ENCODE measurements at places on chromosomes 7 and 10.

- DNase-seq: no peak
Observed at GRCh38 chr7:132350741-132351140, 225.5 kb downstream of the PLXNA4 start.

DNA sequence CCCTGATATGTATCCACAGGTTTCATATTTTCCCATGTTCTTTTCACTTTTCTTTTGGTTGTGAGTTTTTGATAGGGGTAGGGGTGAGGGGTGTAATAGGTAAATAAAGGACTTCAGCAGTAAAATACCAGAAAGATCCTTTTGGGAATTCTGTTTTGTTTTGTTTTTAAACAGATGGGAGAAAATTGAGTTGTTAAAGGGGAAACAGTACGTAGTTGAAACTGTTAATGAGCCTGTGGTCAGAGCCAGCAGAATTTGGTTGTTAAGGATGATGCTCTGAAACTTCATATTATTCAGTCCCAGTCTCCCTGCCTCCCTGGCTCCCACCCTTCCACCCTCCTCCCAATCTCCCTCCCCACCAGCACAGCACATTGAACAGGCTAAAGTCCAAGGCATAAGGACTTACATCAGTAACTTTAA is 195.9 kb downstream of the CREB5 start:
- no peak for DNase-seq

- DNase-seq: no peak
Observed at GRCh38 chr7:98470485-98471240, 69.8 kb upstream of the BAIAP2L1 start.

- no peak for DNase-seq
Observed at GRCh38 chr10:63421591-63421990, 44.2 kb downstream of the JMJD1C start.

DNA sequence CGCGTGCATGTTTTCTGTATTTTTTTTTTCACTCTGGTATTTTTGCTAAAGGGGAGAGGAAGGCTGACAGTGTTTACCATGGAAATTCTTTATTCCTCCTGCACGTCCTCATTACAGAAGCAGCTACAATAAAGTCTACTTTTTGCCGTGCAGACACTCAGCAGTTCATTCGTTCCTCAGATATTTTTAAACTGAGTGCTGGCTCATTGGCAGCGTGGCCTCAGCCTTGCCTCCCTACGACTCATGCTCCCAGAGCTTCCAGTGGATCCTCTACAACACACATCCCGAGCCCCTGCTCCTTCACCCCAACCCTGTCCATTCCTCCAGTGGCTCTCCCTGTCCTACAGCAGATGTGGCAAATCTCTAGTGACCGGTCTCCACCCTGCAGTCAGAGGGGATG is 239.2 kb upstream of the ZMIZ1 start:
- DNase-seq: no peak

DNA sequence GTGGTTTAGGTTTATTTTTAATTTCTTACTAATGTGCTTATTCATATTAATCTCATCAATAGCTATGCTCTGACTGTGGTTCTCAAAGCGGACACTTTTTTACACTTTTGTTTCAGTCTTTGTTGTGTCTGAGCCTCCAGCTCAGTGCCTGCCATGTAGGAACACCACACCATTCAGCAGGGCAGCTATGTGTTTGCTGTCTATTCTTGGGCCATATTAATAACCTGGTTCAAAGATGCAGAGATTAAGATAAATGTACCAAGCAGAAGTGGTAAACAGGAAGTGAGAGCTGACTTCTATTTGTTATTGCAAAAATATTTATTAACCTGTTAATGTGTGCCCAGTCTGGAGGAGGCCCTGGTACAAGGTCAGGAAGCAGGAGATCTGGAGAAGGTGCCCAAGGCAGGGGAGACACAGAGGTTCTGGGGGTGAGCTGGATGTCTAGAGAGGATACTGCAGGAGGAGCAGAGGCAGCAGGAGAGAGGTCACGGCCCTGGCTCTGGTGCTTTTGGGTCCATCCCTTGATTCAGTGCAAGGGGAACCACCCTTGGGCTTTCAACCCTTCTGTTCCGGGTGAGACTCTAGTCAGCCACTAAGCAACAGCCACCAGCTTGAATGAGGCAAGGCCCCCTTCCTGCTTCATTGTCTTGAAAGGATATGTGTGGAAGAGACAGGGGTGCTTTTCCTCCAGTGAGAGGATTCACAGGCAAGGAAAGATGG is 1.9 kb downstream of the TBXAS1 start:
- DNase-seq: no peak

DNA sequence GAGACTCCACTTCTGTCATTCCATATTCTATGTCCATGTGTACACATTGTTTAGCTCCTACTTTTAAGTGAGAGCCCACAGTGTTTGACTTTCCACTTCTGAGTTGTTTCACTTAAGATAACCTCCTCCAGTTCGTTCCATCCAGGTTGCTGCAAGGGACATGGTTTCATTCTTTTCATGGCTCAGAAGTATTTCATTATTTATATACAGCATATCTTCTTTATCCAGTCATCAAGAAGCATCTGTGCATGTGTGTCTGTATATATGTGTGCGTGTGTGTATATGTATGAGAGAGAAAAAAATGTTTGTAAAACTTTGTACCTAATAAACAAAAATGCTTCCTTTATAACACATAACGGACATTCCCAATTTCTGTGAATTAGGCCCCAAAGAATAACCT is 6.2 kb downstream of the SEC61A2 start:
- no peak for DNase-seq

DNA sequence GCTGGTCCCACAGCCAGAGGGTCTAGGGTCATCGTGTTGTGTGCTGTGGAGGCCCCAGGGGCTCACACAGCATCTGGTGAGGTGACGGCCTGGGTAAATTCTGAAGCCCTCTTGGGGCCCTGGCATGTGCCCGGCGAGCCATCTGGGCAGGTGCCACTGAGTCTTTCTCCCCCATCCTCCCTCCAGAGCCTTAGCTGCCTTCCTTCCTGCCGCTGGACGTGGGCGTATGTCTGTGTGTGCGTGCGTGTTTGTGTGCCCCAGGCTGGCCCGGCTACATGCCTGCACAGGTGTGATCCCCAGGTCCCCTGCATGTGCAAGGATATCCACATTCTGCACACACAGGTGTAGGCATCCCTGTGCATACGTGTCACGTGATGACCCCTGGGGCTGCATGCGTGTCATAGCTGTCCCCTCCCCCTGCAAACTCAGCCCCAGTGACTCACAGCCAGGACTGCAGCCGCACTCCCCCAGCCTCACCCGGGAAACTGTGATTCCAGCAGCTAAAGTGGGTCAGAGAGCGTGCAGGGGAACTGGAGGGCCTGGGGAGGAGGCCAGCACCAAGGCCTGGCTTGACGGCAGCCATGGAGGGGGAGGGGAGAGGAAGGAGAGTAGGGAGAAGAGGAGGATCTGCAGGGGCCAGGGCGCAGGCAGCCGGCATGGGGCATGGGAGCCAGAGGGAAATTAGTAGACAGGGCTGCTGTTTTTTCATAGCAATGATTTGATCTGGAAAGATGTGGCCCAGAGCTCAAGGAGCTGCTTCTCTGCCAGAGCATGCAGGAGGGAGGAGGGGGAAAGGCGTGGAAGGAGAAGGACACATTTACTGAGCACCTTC is 46.4 kb downstream of the ELFN1 start:
- peak; percentile 21 for DNase-seq

DNA sequence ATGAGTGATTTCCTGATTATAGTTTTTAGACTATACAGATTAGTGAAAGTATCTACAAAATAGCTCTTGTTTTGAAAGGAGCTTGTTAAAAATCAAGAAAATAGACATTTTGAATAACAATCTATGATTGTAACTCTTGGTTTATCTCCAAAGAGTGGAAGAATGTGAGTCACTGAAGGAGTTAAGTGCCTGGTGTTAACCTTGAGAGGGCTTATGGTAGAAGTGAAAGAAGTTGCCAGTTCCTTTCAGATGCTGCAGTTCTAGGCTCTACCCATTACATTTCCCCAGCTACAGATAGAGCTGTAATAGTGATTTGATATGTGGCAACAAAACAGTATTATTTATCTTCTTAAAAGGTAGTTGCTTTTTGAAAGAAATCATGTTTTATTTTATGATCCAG is 12.7 kb downstream of the NRBF2 start:
- no peak for DNase-seq

DNA sequence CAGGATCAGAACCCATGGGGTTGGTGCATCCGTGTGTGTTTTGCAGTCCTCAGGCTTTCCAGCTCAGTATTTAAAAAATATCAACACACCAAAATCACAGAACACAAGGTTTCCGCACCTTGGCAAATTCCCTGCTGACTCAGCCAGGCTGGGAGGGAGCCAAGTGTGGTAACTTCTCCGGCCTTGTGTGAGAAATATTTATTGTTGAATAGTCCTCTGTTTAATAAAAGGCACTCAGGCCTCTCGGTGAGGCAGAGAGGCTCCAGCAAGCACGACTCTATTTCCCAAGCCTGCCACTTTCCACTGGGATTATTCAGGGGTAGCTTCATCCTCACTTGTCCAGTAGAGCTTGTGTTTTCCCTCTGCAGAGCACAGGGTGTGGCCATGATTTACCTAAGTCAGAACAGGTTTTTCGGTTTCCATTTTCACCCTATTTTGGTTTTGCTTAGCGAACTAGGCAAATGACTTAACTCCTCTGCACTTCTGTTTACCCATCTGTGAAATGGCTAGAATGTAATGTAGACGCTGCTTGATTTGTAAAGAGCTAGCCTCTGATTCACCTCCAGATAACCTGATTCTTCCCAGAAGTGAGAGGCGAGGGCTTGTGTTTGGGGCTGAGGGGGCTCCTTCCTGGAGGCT is 13.0 kb upstream of the CHST15 start:
- no peak for DNase-seq

GRCh38 chr7:102288285-102288930 is 1.7 kb downstream of the SH2B2 start:
- DNase-seq: no peak

DNA sequence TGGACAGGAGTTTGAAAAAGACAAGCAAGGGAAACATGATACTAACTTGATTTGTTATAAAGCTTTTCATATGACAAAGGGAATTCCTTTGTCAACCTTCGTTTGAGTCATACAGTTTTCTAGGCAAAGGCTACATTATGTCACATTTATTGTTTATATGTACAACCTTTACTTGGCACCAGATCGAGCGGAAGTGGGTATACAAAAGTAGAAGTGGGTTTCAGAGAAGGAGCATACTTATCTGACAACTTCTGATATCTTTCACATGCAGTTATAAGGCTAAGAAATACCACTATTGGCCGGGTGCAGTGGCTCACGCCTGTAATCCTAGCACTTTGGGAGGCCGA is 11.0 kb downstream of the STMP1 start:
- no peak for DNase-seq

DNA sequence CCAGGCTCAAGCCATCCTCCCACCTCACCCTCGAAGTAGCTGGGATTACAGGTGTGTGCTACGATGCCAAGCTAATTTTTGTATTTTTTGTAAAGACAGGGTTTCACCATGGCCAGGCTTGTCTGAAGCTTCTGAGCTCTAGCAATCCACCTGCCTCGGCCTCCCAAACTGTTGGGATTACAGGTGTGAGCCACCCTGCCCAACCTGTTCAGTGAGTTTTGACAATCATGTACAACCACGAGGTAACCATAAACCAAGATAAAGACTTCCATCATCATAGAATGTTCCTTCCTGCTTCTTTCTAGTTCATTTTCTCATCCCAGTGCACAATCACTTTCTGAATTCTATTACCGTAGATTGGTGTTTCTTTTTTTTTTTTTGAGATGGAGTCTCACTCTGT is 30.5 kb upstream of the MKRN1 start:
- no peak for DNase-seq

DNA sequence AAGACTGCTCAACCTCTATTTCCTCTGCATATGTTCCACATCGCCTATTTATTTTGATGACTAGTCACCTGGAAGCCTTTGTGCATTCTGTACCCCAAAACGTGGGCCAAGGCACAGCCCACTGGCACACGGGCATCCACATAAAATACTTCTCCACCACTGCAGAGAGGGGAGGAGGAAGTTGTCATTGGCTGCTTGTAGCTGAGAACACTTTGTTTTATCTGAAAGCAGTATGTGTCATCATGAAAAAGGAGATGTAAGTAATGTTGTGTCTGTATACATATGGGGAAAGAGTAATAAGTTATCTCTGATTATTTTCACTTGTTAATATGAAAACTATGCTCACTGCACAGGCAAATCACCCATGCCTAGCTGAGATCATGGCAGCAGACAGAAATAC is 48.2 kb upstream of the AMPH start:
- DNase-seq: no peak

DNA sequence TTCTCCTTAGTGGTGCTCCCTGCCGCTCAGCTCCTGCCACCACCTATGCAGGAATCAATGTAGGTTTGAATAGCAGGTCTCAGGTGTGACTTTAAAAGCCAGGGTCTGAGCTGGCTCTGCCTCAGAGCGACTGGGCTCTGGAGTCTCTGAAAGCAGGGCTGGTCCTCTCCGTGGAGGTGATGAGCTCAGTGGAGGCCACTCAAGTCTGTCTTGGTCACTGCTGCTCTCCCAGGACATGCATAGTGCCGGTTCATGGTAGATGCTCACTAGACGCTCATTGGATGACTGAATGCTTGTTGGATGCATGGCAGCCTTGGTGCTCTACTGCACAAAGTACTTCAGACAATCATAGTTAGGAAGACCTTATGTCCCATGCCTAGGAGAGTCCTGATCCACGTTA is 45.1 kb upstream of the PTF1A start:
- DNase-seq: no peak

DNA sequence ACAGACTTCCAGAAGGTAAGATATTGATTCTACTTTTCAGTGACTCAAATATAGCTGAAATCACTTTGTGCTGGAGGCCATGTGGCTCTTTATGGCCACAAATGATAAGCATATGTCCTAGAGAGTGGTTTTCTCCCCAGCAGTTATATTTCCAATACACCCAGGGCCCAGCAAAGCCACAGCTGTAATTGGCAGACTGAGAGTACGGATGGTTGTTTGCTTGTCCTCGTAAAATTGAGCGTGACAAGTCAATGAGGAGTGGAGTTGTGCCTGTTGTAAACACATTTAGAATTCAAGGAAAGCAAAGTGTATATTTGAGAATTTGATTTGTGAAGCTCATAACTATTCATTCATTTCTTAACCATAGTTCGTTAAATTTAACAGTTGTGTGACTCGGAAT is 201.8 kb downstream of the LHFPL3 start:
- DNase-seq: no peak

DNA sequence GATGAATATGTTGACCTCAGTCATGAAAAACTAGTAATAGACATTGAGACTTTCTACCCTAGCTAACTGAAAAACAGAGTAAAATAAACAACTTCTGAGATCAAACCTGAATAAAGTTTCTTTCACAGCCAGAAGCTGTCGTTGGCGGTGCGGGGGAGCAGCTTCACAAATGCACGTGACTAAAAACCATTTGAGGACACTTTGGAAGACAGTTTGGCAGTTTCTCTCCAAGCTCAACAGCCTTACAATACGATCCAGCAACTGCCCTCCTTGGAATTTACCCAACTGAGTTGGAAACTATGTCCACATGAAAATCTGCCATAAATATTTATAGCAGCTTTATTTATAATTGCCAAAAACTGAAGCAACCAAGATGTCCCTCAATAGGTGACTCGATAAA is 63.1 kb downstream of the CYTH3 start:
- DNase-seq: no peak

DNA sequence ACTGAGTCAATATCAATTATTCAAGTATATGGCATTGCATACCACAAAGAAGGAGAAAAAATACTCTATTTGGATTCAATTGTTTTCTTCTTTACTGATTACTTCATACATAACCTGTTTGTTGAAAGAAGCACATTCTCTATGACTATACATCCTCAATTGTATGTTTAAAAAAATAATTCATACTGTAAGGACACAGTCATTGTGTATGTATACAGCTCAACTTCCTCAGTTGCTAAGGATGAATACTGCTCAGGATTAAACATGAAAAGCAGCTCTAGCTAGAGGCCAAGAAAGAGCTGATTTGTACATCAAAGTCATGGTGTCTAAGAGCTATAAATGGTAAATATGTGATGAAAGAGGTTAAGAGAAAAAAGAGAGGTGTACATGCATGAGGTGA is 15.8 kb upstream of the BPGM start:
- no peak for DNase-seq
